Left lung (tissue), 14 donors: ENCODE measurements at places on chromosomes 2 and 18. TPM values are rescaled to one million over a fixed set of nuclear protein-coding genes. Genes with fewer than 3 reads are reported as not detected.
A peak's percentile ranks its signal among the peaks of the same experiment; 100 is the strongest.

DNA sequence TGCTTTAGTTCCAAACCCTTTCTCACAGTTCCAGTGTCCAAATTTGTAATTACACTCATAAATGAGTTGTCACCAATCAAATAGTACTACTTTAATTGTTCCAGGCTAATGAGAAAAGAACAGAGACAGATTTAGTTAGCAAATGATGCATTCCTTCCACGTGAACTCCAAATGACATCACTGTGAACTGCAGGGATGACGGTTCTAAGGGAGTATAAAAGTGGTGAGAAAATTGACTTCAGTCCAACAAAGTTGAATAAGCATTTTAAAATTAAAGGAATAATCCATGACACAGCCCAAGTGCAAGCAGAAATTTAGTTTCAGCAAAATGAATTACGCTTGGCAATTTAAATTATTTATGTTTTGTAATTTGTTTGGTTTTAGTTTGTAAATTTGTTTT lies 102.0 kb upstream of the LRATD1 start:
- no peak for DNase-seq

GAL3ST2 gene
- polyA plus RNA-seq = 0.28 TPM

- DNase-seq = no peak
Observed at GRCh38 chr2:112813280-112813966, 23.2 kb downstream of the IL1B start.

- no peak for DNase-seq
Observed at GRCh38 chr2:236636261-236636660, 66.6 kb downstream of the ACKR3 start.

DNA sequence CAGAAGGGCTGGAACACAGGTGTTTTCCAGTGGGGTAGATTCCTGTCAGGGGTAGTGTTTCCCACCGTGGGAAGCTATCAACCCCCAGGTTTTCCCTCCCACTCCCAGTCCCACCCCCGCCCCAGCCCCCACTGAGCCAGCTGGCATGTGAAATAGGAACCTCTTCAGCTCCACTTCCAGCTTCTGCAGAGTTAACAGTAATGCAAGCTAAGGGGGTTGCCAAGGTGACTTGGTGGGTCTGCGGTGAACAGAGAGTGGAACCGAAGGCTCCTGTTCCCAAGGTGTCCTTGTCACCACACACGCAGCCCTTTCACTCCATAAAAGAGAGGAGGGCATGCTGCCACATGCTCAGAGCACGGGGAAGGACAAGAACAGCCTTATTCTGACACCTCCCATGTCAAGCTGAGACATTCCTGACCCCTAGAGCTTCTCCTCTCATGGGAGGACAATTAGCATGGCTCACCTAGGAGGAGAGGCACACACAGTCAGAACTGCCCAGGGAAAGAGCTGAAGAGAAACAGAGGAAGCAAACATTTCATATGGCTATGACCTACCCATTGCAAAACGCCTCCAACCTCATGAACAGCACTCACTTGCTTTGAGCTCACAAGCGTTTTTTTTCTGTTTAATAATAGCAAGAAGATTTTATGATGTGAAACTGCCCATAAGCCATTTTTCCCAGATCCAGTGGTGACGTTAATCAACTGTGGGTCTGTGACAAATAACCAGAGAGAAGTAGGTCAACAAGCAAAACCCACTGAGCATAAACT lies 39.8 kb upstream of the TBC1D8 start:
- no peak for DNase-seq

- DNase-seq = no peak
Observed at GRCh38 chr18:33540392-33540791, 37.6 kb upstream of the ASXL3 start.

GRCh38 chr2:174748948-174749347 lies 15.3 kb downstream of the CHRNA1 start:
- no peak for DNase-seq

OSBPL1A gene
- 55.2 TPM for polyA plus RNA-seq

SKOR2 gene
- not detected for polyA plus RNA-seq

GRCh38 chr2:217066510-217067270 lies 206.8 kb upstream of the TNP1 start:
- peak; percentile 70 for DNase-seq

DNA sequence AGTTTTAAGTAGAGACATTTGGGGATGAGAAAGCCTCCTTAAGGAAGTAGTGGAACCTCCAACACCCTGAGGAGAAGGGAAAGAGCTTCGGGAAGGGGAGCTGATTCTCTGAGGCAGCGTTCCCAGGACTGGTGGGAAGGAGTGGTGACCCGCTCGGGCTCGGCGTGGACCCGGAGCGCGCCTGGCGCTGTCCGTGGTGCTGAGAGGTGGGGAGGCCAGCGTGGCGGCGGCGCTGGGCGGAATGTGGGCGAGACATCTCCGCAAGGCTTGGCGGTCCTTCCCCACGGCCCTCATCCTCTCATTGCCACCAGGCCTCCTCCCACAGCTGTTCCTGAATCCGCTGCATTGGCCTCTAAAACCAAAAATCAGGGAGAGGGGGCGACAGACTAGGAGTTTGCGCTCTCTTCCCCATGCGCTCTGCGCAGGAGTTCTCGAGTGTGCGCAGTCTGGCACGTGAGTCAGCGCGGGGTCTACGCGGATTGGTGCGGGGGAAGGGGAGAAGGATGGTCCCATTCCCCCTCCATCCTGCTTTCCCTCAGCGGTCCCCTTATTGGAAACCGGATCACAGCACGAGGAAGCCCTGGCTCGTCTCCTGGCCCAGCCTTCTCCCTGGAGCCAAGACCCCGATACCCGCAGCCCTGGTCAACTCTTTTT lies 857 bp downstream of the RESP18 start:
- peak; percentile 51 for DNase-seq

DNA sequence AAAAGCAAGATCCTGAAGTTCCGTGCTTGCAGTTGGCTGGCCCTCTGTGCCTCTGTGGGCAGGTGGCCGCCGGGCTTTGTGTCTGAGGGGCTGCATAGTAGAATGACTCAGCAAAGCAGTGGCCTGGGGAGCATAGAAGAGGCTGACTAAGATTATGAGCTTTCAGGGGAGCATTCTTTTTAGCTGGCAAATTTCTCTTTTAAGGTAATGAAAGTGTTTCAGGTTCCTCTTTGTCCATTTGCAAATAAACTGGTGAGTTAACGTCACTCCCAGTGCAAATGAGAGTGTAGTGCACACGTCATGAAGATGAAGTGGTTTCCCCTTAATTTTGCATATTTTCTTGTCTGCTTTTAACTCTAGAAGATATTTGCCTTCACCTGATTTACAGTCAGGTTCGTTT lies 98.6 kb downstream of the BCL2L11 start:
- DNase-seq = no peak

DNA sequence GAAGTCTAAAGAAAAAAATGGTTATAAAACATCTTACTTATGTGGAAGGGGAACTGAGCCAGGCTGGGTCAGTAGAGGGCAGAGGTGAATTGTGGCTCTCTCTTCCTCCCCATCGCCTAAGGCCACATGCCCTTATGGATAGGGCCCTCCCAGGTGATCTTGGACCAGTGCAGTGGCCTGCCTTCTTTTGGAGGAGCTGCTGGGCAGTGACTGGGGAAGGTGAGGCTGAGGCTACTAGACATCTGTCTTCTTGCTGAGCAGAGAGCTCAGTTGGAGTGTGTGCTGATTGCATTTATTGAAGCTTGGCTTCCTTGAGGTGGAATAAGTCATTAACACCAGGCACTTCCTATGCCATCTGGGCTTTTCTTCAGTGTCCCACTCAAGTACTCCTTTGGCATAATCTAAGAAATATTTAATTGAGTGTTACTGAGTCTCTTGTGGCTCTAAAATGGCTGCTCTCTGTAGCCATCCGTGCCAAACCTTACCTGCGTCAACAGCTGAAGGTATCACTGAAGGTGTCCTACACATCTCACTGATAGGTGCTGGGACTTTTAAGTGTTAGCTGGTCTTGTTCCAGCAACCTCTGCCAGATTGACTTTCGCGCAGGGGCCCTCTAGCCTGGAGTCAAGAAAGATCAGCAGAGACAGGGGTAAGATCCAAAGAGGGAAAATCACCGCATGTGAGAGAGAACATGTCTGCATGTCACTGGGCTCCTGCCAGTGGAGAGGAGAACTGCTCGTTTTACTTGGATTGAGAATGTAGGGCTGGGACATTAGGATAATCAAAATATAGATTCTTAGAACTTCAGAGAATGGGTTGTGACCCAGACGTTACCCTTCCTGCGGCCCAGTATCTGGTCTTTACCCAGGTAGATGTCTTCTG lies 256.1 kb downstream of the LTBP1 start:
- no peak for DNase-seq
